ENCODE measurements at places on chromosomes 2 and 18. TPM values are rescaled to one million over a fixed set of nuclear protein-coding genes. Genes with fewer than 3 reads are reported as not detected.

The OXER1 gene
- not detected for polyA plus RNA-seq

- no peak for DNase-seq
Observed at GRCh38 chr2:205783872-205784499, 101.7 kb downstream of the NRP2 start.

The SKA1 gene
- 9.7 TPM for polyA plus RNA-seq

- DNase-seq: no peak
Observed at GRCh38 chr18:52936931-52937330, 596.9 kb downstream of the DCC start.

The POTEF gene
- polyA plus RNA-seq: not detected
